Frontal cortex (tissue), 4 donors: ENCODE measurements at places on chromosomes 3 and 15.

GRCh38 chr3:12681943-12682390 lies 18.1 kb upstream of the RAF1 start:
- DNase-seq, result no peak

GRCh38 chr3:102165367-102165766 lies 269.4 kb upstream of the ZPLD1 start:
- DNase-seq, result no peak

GRCh38 chr3:149618151-149619123 lies 39.4 kb downstream of the WWTR1 start:
- DNase-seq, result no peak

GRCh38 chr3:159764490-159765029 lies 224.1 kb upstream of the IL12A start:
- no peak for DNase-seq

GRCh38 chr15:53979051-53979788 lies 979 bp downstream of the UNC13C start:
- no peak for DNase-seq
